ENCODE measurements at places on chromosomes 12 and 14. TPM values are rescaled to one million over a fixed set of nuclear protein-coding genes. Genes with fewer than 3 reads are reported as not detected.

Gene LAG3
- not detected for total RNA-seq

Gene MYO1H
- not detected for total RNA-seq

Gene CKB
- 2.7 TPM for total RNA-seq

Gene SVOP
- not detected for total RNA-seq

Gene FGF6
- not detected for total RNA-seq

Gene AICDA
- not detected for total RNA-seq

Gene RD3L
- not detected for total RNA-seq

Gene EIF2B1
- total RNA-seq, result 67.1 TPM

Data from mammary microvascular endothelial cell (primary cell).